ENCODE measurements at places on chromosomes 11 and 22. TPM values are rescaled to one million over a fixed set of nuclear protein-coding genes. Genes with fewer than 3 reads are reported as not detected.

The CABP4 gene
- 0.27 TPM for total RNA-seq

The APOBEC3C gene
- total RNA-seq: 63.1 TPM

The OR6A2 gene
- 0.04 TPM for total RNA-seq

The ZFTA gene
- 4.7 TPM for total RNA-seq

The LRRC10B gene
- total RNA-seq: not detected

The TMPRSS5 gene
- total RNA-seq: 0.29 TPM

The ANGPTL5 gene
- not detected for total RNA-seq

The OR52N4 gene
- 0.40 TPM for total RNA-seq

The SLC5A1 gene
- not detected for total RNA-seq

The KRTAP5-7 gene
- not detected for total RNA-seq

The SEZ6L gene
- total RNA-seq: not detected

The OR5AS1 gene
- total RNA-seq: not detected

The KRTAP5-2 gene
- total RNA-seq: not detected

The OR52I2 gene
- total RNA-seq: not detected

The ZBTB16 gene
- 1.7 TPM for total RNA-seq

The B4GALNT4 gene
- total RNA-seq: 1.9 TPM

The DAGLA gene
- total RNA-seq: 0.12 TPM

The KRTAP5-8 gene
- not detected for total RNA-seq

The TOP3B gene
- total RNA-seq: 31.3 TPM

The BATF2 gene
- not detected for total RNA-seq

The MMP11 gene
- total RNA-seq: 0.44 TPM

All from activated naive CD8-positive, alpha-beta T cell treated with anti-CD3 and anti-CD28 coated beads for 36 hours (primary cell).